Neural progenitor cell (in vitro differentiated cells): ENCODE measurements at places on chromosomes 1 and 21. TPM values are rescaled to one million over a fixed set of nuclear protein-coding genes. Genes with fewer than 3 reads are reported as not detected.

Gene KCNT2
- total RNA-seq, result 24.1 and 29.8 TPM in 2 replicates

Gene REN
- not detected in 2 replicates for total RNA-seq

Gene ZNF697
- total RNA-seq, result 8.3 and 9.8 TPM in 2 replicates

GRCh38 chr1:219325368-219325742, 151.7 kb downstream of the LYPLAL1 start:
- no peaks in the 10 kb centered on the region for H3K36me3 ChIP-seq
- no peaks in the 10 kb centered on the region for H3K27me3 ChIP-seq
- H3K4me1 ChIP-seq, result no peaks in the 10 kb centered on the region
- no peak for DNase-seq
- no peak overlapping the region for H3K27ac ChIP-seq

- DNase-seq, result no peak
- no peaks in the 10 kb centered on the region for H3K4me1 ChIP-seq
- no peaks in the 10 kb centered on the region for H3K27me3 ChIP-seq
- H3K36me3 ChIP-seq, result no peaks in the 10 kb centered on the region
These were observed 338.9 kb upstream of the PRMT6 start for GRCh38 chr1:106717591-106717990.

DNA sequence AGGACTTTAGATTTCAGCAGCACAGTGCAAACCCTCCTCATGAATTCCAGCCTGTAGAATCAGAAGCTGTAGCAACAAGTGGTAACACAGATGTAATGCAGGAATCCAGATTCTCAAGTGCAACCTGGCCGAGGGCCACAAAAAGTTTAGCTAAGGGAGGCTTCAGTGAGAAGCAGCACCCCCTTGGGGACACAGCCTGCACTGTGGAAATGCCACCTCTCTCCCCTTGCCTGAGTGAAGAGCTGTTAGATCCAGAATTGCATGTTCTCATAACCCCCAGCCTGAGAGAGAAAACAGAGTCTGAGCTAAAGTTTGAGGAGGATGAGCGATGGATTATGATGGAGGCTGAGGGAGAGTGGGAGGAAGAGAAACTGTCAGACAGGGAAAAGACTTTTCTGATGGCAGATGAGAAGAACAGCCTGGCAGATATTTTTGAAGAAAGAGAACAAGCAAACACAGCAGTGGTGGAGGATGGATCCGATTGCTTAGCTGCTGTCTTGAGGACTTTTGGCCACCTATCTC, 80.5 kb upstream of the BMP8A start:
- no peak overlapping the region for H3K27ac ChIP-seq
- DNase-seq, result peak; percentile 72
- H3K4me1 ChIP-seq, result peaks cover 57% of the 10 kb centered on the region
- H3K4me3 ChIP-seq, result peak overlapping the region; percentile 90
- no peaks in the 10 kb centered on the region for H3K36me3 ChIP-seq

DNA sequence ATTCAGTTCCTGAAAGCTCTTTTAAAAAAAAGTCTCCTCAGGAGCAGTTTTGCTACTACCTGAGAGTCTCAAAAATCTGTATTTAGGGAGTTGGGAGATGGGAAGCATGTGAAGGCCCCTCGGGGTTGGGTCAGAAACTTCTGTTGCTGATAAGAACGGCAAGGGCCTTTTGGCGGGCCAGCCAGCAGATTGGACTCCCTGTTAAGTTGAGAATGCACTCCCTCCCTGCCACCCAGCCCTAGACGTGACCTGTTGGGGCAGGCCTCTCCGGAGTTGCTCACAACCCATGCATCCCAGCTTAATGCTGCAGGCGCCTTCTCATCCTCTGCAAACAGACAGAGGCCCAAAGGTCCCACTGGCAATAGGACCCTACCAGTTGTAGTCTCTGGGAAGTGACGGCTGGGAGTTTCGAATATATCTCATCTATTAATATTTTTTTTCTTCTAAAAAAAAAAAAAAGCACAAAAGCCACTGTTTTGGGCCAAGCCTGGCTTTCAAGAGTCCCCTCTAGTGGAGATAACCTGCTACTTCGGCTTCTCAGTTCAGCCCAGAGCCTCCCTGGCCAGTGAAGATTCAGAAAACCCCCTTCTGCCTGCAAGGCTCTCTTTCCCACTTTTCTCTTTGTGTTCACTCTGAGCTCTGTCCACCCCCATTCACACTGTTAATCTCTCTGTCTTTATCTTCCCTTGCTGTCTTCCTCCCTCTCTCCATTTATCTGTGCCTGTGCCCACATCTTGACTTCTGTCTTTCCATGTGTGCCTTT, 5.3 kb downstream of the PLXNA2 start:
- no peaks in the 10 kb centered on the region for H3K36me3 ChIP-seq
- peaks cover 67% of the 10 kb centered on the region for H3K4me1 ChIP-seq
- DNase-seq, result peak; percentile 74
- H3K27ac ChIP-seq, result no peak overlapping the region
- peaks cover 27% of the 10 kb centered on the region for H3K27me3 ChIP-seq
- no peak overlapping the region for H3K4me3 ChIP-seq

DNA sequence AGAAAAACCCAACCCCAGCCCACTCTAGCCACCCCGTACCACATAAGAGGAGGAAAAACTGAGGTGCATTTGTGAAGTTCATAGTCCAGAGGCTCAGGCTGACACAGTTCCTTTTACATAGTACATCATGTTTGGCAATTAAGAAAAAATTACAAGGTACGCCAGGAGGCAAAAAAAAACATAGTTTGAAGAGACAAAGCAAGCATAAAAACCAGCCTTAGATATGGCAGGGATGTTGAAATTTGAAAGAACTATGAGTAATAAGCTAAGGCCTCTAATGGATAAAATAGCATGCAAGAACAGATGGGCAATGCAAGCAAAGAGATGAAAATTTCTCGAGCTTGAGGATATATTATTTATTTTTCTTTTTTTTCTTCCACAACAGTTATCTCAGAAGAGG, 31.9 kb downstream of the MIXL1 start:
- H3K36me3 ChIP-seq, result peaks cover 12% of the 10 kb centered on the region
- no peak overlapping the region for H3K4me3 ChIP-seq
- peak overlapping the region; percentile 20 for H3K27ac ChIP-seq

GRCh38 chr1:241992734-241993133, 6.2 kb downstream of the MAP1LC3C start:
- H3K27ac ChIP-seq, result no peak overlapping the region
- peaks cover 4% of the 10 kb centered on the region for H3K27me3 ChIP-seq
- H3K4me1 ChIP-seq, result no peaks in the 10 kb centered on the region
- no peaks in the 10 kb centered on the region for H3K36me3 ChIP-seq
- no peak for DNase-seq

DNA sequence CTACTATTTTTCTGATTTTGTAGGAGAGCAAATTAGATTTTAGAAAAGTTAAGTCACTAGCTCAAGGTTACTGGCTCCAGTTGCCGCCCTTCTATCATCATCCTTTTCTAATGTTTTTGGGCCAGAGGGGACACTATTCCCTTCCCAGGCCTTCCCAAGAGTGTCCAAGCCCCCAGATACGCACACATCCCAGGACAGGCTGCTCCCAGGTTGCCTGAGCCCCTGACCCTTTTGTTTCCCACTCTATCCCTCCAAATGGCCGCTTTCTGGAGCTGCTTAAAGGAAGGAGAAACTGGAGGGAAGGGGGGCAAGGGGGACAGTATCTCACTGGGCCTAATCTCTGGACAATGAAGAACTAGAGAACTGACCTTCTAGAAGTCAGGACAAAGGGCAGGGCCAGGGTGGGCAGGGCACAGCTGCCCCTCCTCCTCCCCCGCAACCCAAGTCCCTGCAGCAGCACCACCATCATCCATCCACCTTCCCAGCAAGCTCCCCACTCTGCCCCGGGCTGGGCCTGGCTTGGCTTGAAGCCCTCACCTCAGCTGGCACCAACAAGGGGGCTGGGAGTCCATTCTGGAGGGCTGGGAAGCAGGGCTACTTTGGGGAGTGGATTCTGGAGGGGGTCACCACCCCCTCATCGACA, 1.1 kb upstream of the MAP7D1 start:
- H3K4me3 ChIP-seq, result peak overlapping the region; percentile 99
- H3K4me1 ChIP-seq, result peaks cover 41% of the 10 kb centered on the region
- peak; percentile 93 for DNase-seq
- H3K36me3 ChIP-seq, result no peaks in the 10 kb centered on the region
- H3K27me3 ChIP-seq, result peaks cover 15% of the 10 kb centered on the region
- H3K27ac ChIP-seq, result peak overlapping the region; percentile 95
